HL-60 (cell line): ENCODE measurements at places on chromosomes 4 and X.

- no peak for DNase-seq
These were observed 261.0 kb upstream of the NDST3 start for GRCh38 chr4:117773064-117773936.

DNA sequence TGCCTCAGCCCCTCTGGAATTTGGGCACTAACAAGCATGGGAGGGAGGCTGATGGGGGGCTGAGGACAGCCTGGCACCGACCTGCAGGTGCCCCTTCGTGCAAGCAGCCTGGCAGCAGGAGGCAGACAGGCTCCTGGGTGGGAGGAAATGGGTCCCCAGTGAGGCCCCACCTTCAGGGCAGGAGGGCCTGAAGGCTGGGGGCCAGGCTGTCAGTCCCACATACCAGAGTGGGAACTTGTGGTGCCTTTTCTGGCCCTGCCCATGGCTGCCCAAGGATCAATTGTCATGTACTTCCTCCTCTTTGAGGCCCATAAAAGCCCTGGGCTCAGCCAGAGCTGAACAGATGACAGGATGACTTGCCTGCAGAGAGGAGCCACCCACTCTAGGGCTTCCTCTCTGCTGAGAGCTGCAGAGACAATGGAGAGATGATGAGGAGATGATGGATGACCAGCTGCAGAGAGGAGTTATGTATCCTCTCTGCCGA is 141.0 kb downstream of the PDHA2 start:
- DNase-seq: no peak

GRCh38 chr4:5366421-5366820 is 315.1 kb downstream of the STK32B start:
- DNase-seq: no peak

DNA sequence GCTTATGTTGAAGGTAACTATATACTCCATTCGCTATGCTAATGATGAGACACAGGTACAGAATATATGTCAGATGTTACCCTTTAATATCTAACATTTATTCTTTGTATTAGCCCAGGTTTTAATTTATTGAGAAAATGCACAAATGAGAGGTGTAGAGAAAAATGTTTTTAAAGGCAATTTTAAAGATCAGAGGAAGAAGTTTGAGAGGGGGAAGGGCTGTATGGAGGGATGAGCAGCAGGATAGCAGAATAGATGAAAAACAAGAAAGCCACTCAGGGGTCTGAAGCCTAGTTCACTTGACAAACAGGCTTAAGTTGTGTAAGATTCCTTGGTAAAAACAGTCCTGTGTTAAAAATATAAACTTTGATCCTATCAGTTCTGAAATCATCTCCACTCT is 3.7 kb downstream of the MAB21L2 start:
- DNase-seq: no peak

DNA sequence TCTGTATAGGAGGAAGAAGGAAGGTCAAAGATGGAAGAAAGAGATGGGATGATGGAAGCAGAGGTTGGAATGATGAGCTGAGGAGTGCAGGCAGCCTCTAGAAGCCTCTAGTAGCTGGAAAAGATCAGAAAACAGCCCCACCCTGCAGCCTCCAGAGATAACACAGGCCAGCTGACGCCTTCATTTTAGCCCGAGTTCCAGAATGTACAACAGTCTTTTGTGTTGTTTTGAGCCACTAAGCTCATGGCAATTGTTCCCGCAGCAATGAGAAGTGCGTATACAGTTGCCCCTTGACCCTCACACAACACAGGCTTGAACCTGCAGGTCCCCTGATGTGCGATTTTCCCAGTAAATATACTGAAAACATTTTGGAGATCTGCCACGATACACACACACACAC is 72.0 kb downstream of the WFS1 start:
- no peak for DNase-seq

GRCh38 chr4:97504713-97505112 is 638.6 kb downstream of the STPG2 start:
- no peak for DNase-seq
